ENCODE measurements at places on chromosomes 4 and X.

DNA sequence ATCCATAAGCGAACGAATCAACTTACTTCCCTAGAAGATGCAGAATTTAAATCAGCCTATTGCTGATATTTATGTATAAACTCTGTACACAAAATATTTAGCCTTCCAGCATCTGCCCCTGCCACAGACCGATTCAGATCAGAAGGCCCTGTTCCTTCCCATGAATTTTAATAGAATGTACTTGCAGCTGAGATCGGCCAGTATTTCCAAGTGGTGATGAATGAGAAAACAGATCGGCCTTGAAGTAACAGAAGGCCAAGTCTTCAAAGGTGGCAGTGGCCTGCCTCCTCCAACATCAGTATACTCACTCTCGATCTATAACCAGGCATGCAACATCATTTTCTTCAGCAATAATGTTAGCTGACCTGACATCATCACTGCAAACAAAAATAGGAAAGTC lies 66.4 kb downstream of the PRKG2 start:
- DNase-seq: no peak

- DNase-seq: no peak
Observed at GRCh38 chr4:5930456-5930855, 37.6 kb upstream of the CRMP1 start.

GRCh38 chr4:121118344-121118743 lies 45.8 kb downstream of the TNIP3 start:
- no peak for DNase-seq

DNA sequence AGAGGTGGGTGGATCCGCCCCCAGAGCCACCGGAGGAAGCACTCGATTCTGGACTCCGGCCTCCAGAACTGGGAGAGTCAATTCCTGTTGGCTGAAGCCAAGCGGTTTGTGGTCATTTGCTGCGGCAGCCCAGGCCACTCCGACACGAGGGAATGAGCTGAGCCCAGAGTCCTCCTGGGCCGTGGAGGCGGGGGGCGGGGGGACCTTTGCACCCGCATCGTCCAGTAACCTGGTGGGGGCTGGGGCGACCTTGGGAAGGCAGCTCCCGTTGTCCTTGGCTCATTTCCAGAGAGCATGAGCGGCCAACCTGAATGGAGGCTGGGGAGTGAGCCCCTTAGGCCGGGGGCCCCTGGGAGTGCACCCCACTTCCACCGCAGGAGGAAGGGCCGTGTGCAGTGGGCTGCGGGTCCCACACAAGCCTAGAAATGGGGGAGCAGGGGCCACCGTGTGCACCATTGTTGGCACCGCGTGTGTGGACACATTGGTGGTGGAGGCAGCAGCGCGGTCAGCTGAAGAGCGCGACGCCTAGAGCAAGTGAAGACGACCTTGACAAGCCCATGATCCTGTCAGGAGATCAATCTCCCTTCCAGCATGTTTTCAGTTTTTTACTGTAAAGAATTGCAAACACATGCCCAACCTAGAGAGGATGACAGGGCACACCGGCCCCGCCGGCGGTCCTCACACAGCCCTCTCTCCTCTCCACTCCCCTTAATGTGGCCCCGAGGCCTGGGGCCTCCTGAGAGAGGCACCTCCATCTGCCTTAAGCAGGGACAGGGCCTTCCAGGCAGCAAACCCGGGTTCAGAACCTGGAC lies 19.9 kb upstream of the DUSP9 start:
- DNase-seq: no peak

DNA sequence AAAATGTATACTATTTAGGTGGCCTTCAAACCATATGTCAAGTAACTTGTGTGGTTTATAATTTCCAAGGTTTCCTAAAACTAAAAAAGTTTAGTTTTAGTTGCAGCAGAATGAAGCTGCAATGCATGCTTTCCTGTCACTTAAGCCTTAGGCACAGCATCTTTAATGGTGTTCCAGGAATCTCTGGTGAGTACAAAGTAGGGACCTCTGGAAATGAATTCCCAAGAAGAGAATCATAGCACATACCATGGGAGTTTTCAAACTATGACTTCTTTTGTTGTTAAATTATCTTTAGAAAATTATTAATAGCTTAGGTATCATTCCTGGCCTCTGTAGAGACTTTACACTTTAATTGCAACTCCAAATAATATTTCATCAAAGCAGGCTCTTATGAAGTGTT lies 1005.9 kb upstream of the PABPC4L start:
- DNase-seq: no peak

DNA sequence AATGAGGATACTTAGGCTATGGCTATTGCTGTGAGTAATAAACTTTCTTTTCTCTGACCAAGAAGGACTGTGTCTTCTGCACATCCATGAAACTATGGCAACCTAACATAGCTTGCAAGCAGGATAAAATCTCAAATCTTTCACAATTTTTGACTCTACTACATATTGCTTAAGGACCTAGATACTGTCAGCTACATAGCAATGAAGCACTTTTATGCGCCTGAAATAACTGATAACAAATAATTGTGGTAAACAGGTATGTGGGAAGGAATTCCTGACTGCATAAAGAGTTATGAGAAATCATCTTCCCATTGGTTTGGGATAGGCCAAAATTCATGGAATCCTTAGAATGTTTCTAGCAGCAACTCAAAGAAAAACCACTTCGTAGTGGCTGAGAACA lies 41.2 kb upstream of the PDGFC start:
- DNase-seq: no peak

GRCh38 chr4:100881283-100881682 lies 363.5 kb upstream of the EMCN start:
- DNase-seq: no peak

DNA sequence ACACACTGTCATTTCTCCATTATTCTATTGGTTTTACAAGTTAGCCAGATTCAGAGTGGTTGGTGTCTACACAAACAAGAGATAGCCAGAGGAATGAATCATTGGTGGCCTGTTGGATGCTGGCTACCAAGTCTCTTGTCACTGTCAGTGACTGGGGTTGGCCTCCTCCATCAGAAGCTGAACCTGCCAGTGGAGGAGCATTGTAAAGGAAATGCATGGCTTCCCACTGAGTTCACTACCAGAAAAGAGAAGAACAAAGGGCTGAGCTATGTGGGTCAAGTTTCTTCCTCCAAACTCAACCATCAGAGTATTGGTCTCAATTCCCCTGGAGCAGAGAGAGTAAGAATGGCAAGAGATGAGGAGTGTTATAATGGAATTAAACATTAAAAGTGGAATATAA lies 26.5 kb upstream of the ANKRD50 start:
- no peak for DNase-seq

DNA sequence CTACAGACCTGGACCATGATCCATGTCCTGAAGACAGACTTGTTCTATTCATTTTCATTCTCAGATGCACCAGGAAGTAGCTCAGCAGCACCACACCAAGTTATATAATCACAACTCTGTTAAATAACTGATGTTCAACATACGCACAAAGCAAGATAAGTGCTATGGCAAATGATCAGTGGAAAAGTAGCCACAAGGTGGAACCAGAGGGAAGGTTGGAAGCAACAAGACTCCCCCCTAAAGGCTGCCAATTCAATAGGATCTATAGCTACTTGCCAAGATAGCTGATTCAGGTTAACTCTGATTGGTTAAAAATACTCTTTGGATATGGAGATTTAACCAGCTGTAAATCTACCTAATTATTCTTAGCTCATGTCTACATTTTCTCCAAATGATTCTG lies 23.7 kb upstream of the FAM47B start:
- DNase-seq: peak; percentile 15

GRCh38 chr4:11070813-11071212 lies 357.9 kb downstream of the HS3ST1 start:
- DNase-seq: no peak

GRCh38 chr4:147477439-147477838 lies 3.5 kb upstream of the EDNRA start:
- no peak for DNase-seq

- no peak for DNase-seq
Observed at GRCh38 chr4:52892880-52893279, 30.8 kb downstream of the RASL11B start.

DNA sequence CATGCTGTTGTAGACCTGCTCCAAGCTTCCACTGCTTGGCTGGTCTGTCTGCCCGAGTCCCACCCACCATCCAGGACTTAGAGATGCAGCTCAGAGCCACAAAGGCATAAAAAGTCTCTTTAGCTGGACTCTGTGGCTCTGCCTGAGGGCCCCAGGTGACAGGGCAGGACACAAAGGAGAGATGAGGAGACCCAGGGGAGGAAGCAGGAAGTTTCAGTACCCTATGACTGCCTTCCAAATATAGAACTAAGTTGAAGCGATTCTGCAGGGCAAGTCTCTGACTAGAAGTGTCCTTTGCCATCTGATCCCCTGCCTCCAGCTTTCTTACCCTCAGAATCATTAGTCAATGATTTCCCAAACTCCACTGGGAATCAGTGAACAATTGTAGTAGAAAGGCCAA lies 11.2 kb upstream of the CXCR3 start:
- no peak for DNase-seq
